ENCODE measurements at places on chromosomes 1 and 21.

- DNase-seq = no peak
Measured at GRCh38 chr1:168223681-168224540, 1.9 kb upstream of the SFT2D2 start.

- no peak for DNase-seq
Measured at GRCh38 chr21:34243562-34243961, 120.2 kb upstream of the KCNE2 start.

DNA sequence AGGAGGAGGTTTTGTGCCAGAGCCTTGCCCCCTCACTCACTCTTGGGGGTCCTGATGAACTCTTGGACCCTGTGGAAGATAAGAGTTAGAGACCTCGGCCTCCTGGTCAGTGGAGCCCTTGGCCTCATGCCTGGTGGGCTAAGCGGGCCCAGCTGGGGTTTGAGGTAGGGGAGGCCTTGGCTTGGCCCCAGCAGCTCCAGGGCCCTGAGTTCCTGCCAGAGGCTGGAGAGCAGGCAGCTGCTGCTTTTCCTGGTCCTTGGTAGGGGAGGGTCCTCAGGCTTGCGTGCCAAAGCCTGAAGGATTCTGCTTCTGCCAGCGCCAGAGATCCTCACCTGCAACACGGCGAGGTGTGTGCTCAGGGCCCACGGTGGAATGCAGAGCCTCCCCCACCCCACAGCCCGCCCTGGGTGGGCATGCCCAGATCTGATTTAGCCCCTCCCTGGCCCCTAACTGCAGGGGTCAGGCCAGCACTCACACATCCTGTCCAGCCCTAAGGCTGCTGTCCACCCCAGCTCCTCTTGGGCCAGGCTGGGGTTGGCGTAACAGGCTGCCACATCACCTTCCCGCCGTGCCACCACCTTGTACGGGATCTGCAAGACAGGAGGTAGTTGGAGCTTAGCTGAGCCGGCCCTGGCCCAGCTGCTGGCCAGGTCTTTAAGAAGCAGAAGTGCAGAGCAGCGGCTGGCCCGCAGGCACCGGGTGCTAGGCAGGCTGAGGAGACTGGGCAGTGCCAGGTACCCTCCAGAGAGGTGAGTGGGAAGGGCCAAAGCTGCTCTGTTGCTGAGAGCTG, 4.7 kb downstream of the GALE start:
- no peak for DNase-seq

GRCh38 chr1:886311-886710, 37.4 kb upstream of the SAMD11 start:
- DNase-seq = no peak

- DNase-seq = no peak
Measured at GRCh38 chr1:228334226-228334935, 72.3 kb downstream of the TRIM11 start.

DNA sequence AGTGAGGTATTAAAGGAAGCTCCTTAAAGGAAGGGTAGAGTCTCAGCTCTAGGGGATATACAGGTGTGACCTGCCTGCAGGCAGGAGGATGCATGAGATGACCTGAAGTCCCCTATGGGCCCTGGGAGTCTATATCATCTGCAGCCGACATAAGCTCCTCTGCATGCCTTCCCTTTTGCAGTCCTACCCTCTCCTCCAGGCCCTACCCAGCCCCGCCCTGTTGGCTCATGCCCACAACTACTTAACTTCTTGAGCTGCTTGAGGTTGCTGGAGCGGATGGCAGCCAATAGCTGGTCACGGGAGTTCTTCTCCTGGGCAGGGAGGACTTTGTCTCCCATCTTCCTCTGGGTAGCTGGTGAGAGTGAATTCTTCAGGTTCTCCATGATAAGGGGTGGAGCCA, 10.3 kb downstream of the SHISA4 start:
- no peak for DNase-seq

DNA sequence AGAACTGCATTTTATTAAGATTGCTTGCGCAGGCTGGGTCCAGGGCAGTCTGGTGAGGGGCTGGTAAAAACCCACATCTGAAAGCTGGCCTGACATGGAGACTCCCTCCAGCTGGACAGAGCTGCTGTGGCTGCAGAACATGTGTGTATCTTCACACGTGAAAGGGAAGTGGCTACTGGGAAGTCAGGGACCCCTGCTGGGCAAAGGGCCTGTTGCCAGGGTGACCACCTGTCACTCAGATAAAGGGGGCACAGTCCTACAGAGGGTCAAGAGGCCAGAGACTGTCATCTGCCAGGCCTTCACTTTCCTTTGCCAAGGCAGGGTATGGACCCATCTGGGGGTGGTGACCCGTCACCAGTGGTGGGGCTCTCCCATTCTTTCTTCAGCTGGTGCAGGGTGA, 17.5 kb downstream of the NKAIN1 start:
- DNase-seq = no peak

DNA sequence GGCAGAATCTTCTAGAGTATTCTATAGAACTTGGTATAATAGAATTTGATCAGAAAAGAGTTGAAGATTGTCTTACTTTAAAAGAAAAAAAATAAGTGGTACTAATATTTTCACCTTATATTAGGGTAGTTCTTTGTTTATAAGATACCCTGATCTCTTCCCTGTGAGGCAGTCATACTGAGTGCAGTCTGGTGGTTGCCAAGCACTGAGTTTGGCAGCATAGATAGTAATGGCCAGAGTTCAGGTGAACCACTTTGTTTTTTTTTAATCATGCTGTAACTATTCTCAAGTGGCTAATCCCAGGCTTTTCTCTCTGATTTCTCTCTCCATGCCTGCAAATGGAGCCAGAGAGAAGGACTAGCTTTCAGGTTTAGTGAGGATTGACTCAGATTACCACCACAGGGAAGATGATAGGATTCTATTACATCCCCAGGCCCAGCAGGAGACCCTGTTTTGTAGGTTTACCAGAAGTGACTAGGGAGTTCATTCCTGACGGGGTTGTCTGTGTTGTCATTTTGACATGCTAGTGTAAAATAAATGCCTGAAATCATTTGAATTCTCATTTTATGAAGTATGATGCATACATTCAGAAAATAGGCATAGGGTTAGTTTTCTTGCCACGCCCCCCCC, 16.7 kb downstream of the KDM1A start:
- no peak for DNase-seq

- DNase-seq = no peak
Measured at GRCh38 chr1:161928056-161928455, 95.6 kb downstream of the OLFML2B start.

GRCh38 chr1:234670967-234671626, 61.1 kb upstream of the IRF2BP2 start:
- DNase-seq = peak; percentile 41

DNA sequence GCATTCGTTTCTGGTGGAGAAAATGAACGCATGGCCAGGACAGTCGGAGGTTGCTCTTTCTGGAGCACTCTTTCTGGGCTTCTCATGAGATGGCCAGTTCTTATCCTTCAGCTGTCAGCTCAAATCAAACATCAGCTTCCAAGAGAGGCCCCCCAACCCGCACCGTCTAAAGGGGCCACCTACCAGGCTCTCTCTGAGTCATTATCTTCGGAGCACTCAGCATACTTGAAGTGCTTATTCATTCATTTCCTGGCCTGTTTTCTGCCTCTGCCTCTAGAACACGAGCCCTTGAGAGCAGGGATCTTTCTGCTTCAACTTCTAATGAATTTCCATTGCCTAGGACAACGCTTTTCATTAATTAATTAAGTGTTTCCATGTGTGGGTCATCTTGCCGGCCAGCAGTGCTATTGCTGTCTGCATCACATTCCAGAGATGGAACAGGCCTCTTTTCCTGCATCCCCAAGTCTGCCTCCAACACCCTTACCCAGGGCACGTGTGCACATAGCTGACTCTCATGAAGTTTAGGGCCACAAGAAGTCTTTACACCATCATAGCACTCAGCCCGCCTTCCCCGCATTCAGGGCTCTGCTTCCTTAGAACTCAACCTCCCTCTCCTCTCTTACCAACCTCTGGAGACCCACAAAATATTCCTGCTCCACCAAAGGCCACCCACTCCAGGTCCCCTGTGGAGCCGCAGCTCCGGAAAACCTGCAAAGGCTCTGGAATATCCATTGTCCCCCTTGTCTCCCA, 52.1 kb upstream of the LAPTM5 start:
- peak; percentile 75 for DNase-seq

- DNase-seq = peak; percentile 23
Measured at GRCh38 chr1:86207323-86207722, 50.8 kb upstream of the COL24A1 start.

DNA sequence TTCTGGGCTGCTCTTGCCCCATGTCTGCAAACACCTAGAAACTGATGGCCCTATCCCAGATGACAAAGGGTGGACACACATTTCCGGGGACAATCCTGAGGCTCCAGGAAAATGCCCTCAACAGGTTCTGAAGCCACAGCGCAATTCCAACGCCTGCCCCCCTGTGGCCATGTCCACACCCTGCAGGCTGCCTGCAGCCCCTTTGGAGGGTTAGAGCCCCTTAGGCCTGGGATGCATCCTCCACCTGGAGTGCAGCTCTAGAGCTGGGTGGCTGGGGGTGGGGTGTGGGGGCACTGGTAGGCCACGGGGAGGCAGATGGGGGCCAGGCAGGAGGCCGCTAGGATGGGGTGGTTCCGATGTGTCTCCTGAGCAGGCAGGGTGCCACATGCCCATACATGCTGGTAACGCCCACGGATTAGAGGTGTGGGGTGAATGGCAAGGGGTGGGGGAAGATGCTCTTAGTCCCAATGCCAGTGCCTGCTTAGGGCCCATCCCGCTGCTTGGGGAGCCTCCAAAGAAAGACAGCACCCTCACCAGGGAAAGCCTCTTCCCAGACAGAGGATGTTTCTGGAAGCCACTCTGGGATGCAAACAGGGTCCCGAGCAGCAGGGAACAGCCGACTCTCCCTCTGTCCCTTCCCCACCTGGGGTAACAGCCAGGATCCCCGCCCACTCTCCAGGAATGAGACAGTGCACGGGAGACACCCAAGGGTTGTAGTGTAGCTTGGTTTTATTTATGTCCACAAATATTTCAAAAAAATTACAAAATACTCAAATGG, 34.0 kb downstream of the SLC45A1 start:
- peak; percentile 56 for DNase-seq

GRCh38 chr1:115545791-115546733, 95.7 kb upstream of the VANGL1 start:
- peak; percentile 86 for DNase-seq
